IPS DF 6.9 (cell line): ENCODE measurements at places on chromosomes 6 and 20.

DNA sequence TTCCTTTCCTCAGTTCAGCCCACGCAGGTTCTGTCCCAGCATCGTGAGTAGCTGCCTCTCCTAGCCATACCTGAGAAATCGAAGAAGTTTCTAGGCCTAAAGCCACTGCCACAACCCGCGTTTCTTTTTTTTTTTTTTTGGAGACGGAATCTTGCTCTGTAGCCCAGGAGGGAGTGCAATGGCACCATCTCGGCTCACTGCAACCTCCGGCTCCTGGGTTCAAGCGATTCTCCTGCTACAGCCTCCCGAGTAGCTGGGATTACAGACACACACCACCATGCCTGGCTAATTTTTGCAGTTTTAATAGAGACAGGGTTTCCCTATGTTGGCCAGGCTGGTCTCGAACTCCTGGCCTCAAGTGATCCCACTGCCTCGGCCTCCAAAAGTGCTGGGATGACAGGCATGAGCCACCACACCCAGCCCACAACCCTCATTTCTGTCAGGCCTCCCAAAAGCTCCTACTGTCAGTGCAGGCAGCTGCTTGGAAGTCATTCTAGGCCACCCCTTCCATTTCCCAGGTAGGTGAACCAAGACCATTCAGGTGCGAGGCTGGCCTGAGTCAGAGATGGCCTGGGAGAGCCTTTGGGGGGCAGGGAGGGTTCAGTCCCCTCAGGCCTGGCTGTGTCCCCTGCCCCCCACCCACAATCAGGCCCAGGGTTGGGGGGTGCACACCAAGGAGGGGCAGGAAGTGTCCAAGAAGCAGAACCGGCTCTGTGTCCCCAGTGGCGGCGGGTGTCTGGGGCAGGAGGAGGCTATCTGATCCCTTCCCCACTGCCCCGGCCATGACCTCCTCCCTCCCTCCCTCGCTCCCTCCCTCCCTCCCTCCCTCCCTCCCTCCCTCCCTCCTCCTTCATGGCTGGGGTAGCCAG is 47.2 kb downstream of the NOL4L start:
- H3K27ac ChIP-seq = no peak overlapping the region
- no peak for DNase-seq
- no peak overlapping the region for H3K4me3 ChIP-seq
- peaks cover 7% of the 10 kb centered on the region for H3K27me3 ChIP-seq

- no peak overlapping the region for H3K4me3 ChIP-seq
- H3K36me3 ChIP-seq = no peaks in the 10 kb centered on the region
- H3K27me3 ChIP-seq = no peaks in the 10 kb centered on the region
- DNase-seq = no peak
- peaks cover 9% of the 10 kb centered on the region; the same call in 1 of the 2 replicates for H3K4me1 ChIP-seq
- H3K27ac ChIP-seq = no peak overlapping the region
Measured at GRCh38 chr20:4017051-4017712, 1.8 kb upstream of the RNF24 start.

DNA sequence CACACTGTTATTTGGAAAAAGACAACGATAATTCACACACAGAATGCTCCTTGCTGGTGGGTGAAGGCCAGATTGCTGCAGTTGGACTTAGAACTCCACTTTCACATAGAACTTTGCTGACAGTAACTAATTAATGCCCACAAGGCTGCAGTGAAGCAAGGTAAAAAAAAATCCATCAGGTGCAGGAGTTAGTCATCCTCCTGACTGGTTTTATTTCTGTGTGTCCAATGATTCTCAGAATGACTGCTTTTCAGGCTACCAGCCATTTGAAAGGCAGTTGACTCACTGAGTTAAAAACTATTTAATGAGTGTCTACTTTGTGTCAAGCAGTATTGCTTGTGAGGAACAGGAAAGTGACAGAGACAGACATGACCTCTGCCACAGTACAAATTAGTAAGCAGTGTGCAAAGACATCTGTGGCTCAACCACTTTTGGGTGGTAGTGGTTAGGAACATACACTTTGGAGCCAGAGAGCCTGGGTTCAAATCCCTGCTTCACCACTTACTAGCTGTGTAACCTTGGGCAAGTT is 41.9 kb downstream of the ELOVL5 start:
- H3K4me1 ChIP-seq = peaks cover 2% of the 10 kb centered on the region; the same call in 1 of the 2 replicates
- H3K27me3 ChIP-seq = no peaks in the 10 kb centered on the region
- no peak overlapping the region for H3K27ac ChIP-seq
- no peak overlapping the region for H3K4me3 ChIP-seq
- H3K36me3 ChIP-seq = no peaks in the 10 kb centered on the region; the same call in 1 of the 2 replicates

DNA sequence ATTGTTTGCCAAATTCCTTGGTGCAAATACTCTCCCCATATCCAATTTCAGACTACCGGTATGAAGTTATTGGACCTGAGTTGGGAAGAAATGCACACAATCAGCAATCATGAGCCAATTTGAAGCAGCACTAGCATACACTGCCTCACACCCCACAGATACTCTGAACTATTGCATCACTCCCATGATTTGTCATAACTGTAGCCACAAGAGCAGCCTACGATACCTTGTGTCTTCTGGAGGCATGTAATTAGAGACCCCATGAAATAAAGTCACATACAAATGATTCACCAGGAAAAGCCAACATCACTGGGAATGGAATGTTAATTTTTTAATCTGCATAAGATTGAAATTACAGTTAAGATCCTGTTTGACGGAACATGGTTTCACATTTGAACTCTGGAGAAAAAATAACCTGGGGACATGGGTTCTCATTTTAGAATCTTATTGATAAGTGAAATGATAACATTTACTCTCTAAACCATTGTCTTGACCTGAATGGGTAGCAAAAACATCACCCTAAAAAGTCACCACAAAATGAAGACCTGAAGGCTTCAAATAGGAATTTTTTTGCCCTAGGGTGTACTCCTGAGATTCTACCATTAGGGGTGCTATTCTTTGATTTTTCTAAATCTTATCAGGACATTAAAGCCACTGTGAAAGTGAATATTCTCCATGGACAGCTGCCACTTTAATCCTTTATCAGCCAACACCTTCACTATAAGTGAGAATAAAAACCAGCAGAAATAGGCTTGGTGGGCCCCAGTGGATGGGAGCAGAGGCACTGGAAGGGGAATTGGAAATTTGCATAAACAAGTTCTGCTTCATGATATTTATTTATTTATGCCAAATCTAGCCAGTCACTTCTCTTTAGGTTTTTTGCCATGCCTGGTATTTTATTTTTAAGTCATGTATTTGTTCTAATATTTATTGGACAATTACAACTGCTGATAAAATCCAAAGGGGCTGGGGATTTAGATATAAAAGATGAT is 34.5 kb upstream of the HBS1L start:
- no peaks in the 10 kb centered on the region for H3K27me3 ChIP-seq
- no peaks in the 10 kb centered on the region for H3K36me3 ChIP-seq
- peak; percentile 1 for DNase-seq
- no peaks in the 10 kb centered on the region; the same call in 1 of the 2 replicates for H3K4me1 ChIP-seq
- H3K27ac ChIP-seq = no peak overlapping the region
- no peak overlapping the region for H3K4me3 ChIP-seq

DNA sequence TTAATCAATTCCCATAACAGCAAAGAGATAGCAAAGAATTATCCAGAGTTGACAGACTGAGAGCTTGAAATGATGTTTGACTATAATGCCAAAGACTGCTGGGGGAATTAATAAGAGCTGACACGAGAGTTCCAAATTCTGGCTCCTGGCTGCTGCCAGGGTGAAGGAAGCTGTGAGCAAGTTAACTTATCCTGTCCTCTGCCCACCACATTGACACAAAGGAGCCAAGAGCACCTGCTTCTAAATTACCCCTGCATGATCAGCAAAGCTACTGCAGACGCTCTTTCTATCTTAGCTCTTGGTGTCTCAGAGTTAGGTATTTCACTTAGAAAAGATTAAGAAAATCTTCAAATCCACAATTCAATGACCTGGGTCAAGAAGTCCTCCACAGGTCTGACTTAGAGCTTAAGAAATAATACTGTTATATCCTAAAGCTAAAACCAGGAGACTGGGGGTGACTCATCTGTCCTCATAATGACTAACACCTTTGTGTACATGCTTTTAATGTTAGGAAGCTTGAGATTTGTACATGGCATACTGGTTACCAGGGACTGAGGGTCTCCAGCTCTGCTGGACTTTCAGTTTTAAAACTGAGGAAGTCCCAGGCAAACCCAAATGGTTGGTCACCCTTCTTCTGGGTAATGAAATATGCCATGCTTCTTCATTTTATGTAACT is 13.2 kb upstream of the FRK start:
- H3K27me3 ChIP-seq = no peaks in the 10 kb centered on the region
- DNase-seq = no peak
- no peak overlapping the region for H3K27ac ChIP-seq
- no peaks in the 10 kb centered on the region for H3K36me3 ChIP-seq
- H3K4me1 ChIP-seq = no peaks in the 10 kb centered on the region
- no peak overlapping the region for H3K4me3 ChIP-seq

DNA sequence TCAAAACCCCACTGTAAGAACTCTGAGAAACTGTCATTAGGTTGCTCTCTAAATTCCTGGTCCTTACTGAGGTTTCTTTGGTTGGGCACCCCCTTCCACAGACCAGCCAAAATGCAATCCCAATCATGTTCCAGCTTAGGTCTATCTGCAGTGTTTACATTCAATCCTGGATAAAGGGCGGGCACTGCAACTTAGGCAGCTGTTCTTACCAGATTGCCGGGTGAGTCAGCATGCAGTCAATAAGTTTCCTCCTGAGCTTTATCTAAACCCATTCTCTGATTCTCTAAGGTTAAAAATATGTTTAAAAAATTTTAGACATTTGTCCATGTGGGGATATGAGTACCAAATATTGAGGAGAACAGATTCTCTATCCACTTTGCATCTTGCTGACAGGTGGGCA is 197.8 kb downstream of the HAO1 start:
- no peak overlapping the region for H3K4me3 ChIP-seq
- H3K4me1 ChIP-seq = no peaks in the 10 kb centered on the region

GRCh38 chr6:37585523-37585905 is 85.8 kb upstream of the CCDC167 start:
- no peaks in the 10 kb centered on the region for H3K36me3 ChIP-seq
- H3K4me1 ChIP-seq = peaks cover 1% of the 10 kb centered on the region; the same call in 1 of the 2 replicates
- H3K27me3 ChIP-seq = no peaks in the 10 kb centered on the region
- no peak overlapping the region for H3K4me3 ChIP-seq

GRCh38 chr6:126541806-126542491 is 202.0 kb downstream of the CENPW start:
- H3K27me3 ChIP-seq = no peaks in the 10 kb centered on the region
- no peaks in the 10 kb centered on the region for H3K36me3 ChIP-seq
- no peak for DNase-seq

DNA sequence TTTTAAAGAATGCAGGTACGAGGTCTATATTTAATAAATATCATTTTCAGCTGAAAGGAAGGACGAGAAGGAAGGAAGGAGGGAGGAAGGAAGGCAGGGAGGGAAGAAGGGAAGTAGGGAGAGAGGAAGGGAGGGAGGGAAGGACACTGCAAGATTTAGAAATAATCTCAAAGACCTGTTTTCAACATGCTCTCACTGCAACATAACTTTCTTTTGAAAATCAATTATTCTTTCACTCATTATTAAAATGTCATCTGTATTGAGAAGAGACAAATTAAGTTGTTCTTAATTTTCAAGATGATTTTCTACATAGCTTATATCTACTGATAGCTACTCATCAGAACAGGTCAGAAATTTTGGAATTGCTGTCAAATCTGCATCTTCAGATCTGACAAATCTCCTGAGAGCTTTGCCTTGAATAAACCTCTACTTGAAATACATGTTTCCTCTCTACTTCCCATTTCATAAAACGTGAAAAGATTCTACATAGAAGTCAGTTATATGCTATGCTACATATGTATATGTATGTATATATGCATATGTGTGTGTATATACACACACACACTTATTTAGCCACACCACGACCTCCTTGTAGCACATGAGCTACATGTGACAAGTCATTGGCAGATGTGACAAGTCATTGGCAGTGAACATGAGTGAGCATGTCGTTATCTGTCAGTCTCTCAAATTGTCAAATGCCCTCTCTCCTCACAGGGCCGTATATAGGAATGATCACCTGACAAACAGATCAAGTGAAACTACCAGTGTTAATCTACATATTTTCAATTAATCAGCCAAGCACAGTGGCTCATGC is 241.6 kb downstream of the LY86 start:
- H3K27ac ChIP-seq = no peak overlapping the region
- H3K36me3 ChIP-seq = no peaks in the 10 kb centered on the region
- H3K27me3 ChIP-seq = 0 out of 2 replicates have a peak, but pooled peaks cover 1% of the 10 kb centered on the region
- H3K4me3 ChIP-seq = no peak overlapping the region

- no peaks in the 10 kb centered on the region for H3K4me1 ChIP-seq
- no peak overlapping the region for H3K27ac ChIP-seq
- no peak for DNase-seq
Measured at GRCh38 chr20:52331655-52332054, 140.1 kb upstream of the ZFP64 start.

GRCh38 chr6:170189236-170189635 is 101.6 kb downstream of the DLL1 start:
- no peaks in the 10 kb centered on the region for H3K27me3 ChIP-seq
- no peak for DNase-seq
- no peaks in the 10 kb centered on the region for H3K4me1 ChIP-seq
- no peaks in the 10 kb centered on the region; the same call in 1 of the 2 replicates for H3K36me3 ChIP-seq
- H3K4me3 ChIP-seq = no peak overlapping the region
- no peak overlapping the region for H3K27ac ChIP-seq

DNA sequence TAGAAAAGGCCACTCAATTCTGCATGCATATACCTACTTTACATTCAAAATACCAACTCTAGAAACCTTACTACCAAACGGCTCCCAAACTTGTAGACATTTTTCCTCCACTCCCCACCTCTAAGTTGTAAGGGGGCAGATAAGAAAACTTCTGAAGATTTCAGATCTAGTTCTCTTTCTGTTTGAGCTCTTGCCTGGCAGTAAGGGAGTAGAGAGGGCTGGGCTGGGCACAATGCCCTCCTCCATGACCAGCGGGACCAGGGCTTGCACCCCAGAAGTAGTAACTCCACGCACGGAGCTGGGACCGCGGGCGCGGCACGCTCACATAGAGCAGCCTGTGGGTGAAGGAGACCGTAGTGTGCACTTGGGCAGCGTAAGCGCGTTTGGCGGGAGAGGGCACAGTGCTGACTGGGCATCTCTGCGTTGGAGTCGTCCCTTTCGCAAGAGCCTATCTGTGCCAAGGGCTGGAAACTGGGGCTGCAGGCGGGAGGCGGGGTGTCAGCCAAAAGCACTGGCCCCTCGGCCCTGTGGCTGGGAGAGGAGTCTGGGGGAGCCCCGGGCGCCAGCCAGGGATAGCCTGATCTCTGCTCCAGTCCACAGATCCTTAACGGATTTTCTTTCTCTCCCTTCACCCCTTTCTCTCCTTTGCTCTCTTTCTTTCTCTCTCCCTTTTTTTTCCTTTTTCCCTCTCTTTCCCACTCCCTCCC is 32.4 kb downstream of the PHACTR1 start:
- H3K27me3 ChIP-seq = no peaks in the 10 kb centered on the region
- no peak overlapping the region for H3K27ac ChIP-seq
- peaks cover 1% of the 10 kb centered on the region; the same call in 1 of the 2 replicates for H3K4me1 ChIP-seq
- H3K4me3 ChIP-seq = peak overlapping the region; percentile 80
- no peaks in the 10 kb centered on the region for H3K36me3 ChIP-seq
- DNase-seq = peak; percentile 74

DNA sequence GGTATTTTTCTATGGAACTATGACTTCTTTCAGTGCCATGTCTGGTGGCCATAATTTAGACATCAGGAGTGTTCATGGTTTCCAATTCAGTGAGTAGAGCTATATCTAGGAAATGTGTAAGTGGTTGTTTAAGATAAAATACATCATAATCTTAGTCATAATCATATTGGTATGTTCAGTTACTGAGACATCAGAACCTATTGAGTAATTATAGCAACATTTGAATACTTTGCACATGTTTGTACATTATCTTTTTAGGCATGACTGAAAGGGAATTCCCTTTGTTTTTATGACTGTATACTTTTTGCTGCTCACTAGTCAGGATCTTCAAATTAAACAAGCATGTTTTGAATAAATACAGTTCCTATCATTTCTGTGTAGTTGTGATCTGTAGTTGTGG is 64.0 kb downstream of the STXBP5 start:
- no peak overlapping the region for H3K4me3 ChIP-seq
- no peaks in the 10 kb centered on the region for H3K4me1 ChIP-seq
- no peaks in the 10 kb centered on the region for H3K36me3 ChIP-seq
- no peaks in the 10 kb centered on the region for H3K27me3 ChIP-seq
- H3K27ac ChIP-seq = no peak overlapping the region
